ENCODE measurements at places on chromosomes 4 and X.

DNA sequence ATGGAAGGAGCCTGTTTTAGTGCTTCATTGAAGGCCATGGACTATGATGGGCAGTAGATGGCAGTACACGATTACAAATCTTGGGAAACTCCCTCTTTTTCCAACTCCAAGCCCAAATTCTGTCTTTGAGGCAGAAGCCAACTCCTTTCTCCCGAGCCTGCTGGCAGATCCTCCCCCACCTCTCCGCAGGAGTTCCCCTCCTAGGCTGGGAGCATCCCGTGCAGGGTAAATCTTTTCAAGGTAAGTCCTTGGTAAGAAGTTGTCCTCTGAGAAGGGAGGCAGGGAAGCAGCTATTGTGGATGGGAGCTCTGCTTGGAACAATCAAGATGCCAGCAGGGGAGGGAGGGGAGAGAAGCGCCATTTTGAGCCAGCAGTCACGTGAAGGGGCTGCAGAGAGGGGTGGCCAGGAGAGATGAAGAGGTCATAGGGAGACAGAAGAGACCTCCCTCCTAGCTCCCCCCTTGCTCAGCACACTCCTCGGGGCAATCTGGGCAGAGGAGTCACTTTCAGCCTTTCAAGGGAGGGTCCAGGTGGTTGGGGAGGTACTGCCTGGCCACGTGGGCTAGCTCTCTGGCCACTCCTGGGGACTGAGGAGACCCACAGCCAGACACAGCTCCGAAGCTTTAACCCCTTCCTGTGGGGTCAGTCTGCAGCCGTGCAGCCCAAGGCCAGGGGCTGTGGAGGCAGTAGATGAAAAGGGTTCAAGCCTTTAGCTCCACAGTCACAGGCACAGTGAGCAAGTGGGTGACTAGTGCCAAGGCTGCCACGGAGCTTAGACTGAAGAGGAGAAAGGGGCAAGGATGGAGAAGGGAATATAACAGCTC, 9.6 kb downstream of the CC2D2A start:
- peak; percentile 29 for DNase-seq

DNA sequence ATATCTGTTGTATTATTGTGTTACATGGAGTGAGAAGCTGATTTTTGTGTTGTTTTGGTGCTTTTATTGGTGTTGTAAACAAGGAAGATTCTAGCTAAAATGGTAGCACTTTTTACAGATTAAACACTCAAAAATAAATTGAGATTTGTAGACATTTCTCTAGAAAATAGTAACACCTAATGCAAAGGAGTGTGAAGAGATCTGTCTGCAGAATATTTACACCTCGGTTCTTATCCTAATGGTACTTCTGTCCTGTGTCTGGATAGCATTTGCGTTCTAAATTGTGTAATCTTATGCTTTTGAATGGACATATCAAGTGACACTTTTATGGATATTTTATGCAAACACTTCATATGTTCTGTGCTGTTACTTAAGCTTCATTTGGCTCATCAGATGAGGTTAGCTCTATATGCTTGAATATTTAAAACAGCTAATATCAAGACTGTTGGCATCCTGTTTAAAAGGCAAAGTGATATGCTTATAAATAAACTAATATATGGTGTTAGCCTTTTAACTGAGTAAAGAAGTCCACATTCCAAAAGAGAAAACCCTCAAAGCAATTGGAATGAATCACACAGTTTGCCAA, 6.0 kb downstream of the PCDH7 start:
- DNase-seq: no peak

GRCh38 chrX:120570011-120570600, 9.3 kb upstream of the CUL4B start:
- DNase-seq: no peak

GRCh38 chr4:80072228-80072743, 743 bp downstream of the ANTXR2 start:
- no peak for DNase-seq

DNA sequence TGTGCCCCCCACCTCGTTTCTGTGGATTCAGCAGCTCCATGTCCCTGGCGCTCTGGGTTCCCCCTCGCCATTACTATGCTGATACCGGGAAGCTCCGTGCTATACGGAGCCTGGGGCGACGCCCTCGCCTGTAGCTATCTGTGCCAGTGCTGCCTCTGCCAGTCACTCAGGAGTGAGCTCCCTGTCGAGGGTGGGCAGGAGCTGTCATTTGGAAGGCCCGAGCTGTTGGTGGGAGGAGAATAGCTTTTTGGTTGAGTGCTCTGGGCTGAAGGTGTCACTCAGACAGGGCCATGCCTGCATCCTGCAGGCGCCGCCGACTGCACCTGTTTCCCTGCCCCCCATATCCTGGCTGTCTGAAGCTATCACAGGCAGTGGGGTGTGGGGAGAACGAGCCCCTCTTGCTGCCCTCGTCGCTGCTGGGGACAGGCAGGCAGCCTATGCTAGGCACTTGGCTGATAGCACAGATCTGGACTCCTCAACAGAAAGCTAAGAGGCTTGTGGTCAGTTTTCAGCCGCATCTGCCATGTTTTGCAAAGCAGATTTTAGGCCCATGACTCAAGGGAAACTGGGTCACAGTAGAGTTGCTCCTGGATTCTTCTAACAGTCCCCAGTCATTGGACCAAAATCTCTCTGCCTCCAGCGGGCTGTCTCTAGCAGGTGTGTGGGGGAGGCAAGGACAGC, 31.8 kb downstream of the CPLX1 start:
- no peak for DNase-seq

DNA sequence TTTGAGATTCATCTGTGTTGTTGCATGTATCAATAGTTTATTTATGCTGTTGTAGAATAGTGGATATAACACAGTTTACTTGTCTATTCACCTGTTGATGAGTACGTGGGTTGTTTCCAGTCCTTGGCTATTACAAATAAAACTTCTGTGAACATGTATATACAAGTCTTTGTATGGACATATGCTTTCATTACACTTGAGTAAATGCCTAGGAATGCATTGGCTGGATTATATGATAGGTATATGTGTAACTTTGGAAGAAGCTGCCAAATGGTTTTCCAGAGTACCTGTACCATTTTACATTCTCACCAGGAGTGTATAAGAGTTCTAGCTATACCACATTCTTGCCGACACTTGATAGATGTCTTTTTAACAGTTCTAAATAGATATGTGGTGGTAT, 16.5 kb downstream of the ART3 start:
- DNase-seq: no peak

- no peak for DNase-seq
Observed at GRCh38 chr4:41832961-41833360, 84.4 kb upstream of the PHOX2B start.

GRCh38 chr4:42627885-42628646, 28.8 kb downstream of the ATP8A1 start:
- DNase-seq: peak; percentile 60

GRCh38 chrX:107716118-107716684, 59.4 kb downstream of the TSC22D3 start:
- DNase-seq: no peak

DNA sequence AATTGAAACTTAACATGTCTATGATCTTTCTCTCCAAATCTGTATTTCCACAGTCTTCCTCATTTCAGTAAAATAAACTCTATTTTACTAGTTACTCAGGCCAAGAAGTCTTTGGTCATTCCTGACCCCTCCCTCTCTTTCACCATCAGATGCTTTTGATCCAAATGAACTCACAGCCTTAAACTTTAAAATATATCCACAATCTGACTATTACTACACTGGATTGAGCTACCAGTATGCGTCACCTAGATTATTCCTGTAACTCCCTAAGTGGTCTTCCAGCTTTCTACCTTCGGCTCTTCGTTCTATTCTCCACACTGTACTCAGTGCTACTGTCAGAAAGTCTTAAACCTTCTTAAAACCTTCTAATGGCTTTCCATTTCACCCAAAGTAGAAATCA, 195.1 kb downstream of the FBXW7 start:
- DNase-seq: no peak

GRCh38 chr4:156870131-156870530, 101.5 kb downstream of the PDGFC start:
- DNase-seq: no peak
